ENCODE measurements at places on chromosomes 2 and 18. TPM values are rescaled to one million over a fixed set of nuclear protein-coding genes. Genes with fewer than 3 reads are reported as not detected.

The IL1R2 gene
- total RNA-seq, result 0.88 TPM

The CDH7 gene
- total RNA-seq, result not detected

The PROM2 gene
- 0.36 TPM for total RNA-seq

The MOGAT1 gene
- total RNA-seq, result not detected

The ASAP2 gene
- total RNA-seq, result 66.2 TPM

The UGT1A4 gene
- total RNA-seq, result not detected

The ABHD1 gene
- total RNA-seq, result under 0.01 TPM

The PUM2 gene
- 45.2 TPM for total RNA-seq

The REG3G gene
- total RNA-seq, result not detected

The THOC1 gene
- 52.5 TPM for total RNA-seq

The CRYGC gene
- not detected for total RNA-seq

The SKA1 gene
- total RNA-seq, result 2.9 TPM

The DUSP2 gene
- total RNA-seq, result 3.3 TPM

The UGT1A8 gene
- total RNA-seq, result not detected

The MARCHF4 gene
- total RNA-seq, result 1.5 TPM

The SLC9A2 gene
- under 0.01 TPM for total RNA-seq

The CHN1 gene
- total RNA-seq, result 33.7 TPM

The SNTG2 gene
- total RNA-seq, result 2.1 TPM

The IL1F10 gene
- not detected for total RNA-seq

The IL18RAP gene
- not detected for total RNA-seq

The MARCO gene
- not detected for total RNA-seq

The CCBE1 gene
- 53.0 TPM for total RNA-seq

The RFX8 gene
- 7.6 TPM for total RNA-seq

The FAM237A gene
- total RNA-seq, result not detected

The CYP20A1 gene
- total RNA-seq, result 49.5 TPM

The NBAS gene
- 98.1 TPM for total RNA-seq

The MBP gene
- 2.2 TPM for total RNA-seq

The TGFA gene
- not detected for total RNA-seq

The LYG1 gene
- 0.88 TPM for total RNA-seq

The TRIM54 gene
- total RNA-seq, result not detected

The MTHFD2 gene
- 261 TPM for total RNA-seq

The ST8SIA5 gene
- total RNA-seq, result under 0.01 TPM

The EVX2 gene
- total RNA-seq, result under 0.01 TPM

The NETO1 gene
- under 0.01 TPM for total RNA-seq

The FN1 gene
- 18,025 TPM for total RNA-seq

The UPP2 gene
- not detected for total RNA-seq

The MROH2A gene
- total RNA-seq, result not detected

The GPR148 gene
- total RNA-seq, result not detected

The ACADL gene
- not detected for total RNA-seq

The WNT10A gene
- not detected for total RNA-seq

The RTTN gene
- total RNA-seq, result 11.2 TPM

The MLPH gene
- 32.1 TPM for total RNA-seq

The SPRED2 gene
- 17.4 TPM for total RNA-seq

The MARS2 gene
- total RNA-seq, result 3.2 TPM

The AP1S3 gene
- 2.2 TPM for total RNA-seq

The PIKFYVE gene
- 52.7 TPM for total RNA-seq

The CIDEA gene
- not detected for total RNA-seq

The MEIS1 gene
- total RNA-seq, result 15.9 TPM

The SPATS2L gene
- 74.6 TPM for total RNA-seq

The ALK gene
- under 0.01 TPM for total RNA-seq

Data from osteoblast (primary cell).